Kidney (tissue), 22 donors: ENCODE measurements at places on chromosomes 5 and 9. TPM values are rescaled to one million over a fixed set of nuclear protein-coding genes. Genes with fewer than 3 reads are reported as not detected.

The CDO1 gene
- 1.7 TPM for polyA plus RNA-seq

The TENT4A gene
- polyA plus RNA-seq: 4.8 TPM

The CDH18 gene
- not detected for polyA plus RNA-seq

The KLF4 gene
- 13.5 TPM for polyA plus RNA-seq

The CCNB1 gene
- 5.1 TPM for polyA plus RNA-seq

The TEX48 gene
- polyA plus RNA-seq: not detected

The DAB2 gene
- polyA plus RNA-seq: 138 TPM

The RETREG1 gene
- polyA plus RNA-seq: 53.6 TPM

The DCAF12 gene
- 11.8 TPM for polyA plus RNA-seq

The POLK gene
- 6.6 TPM for polyA plus RNA-seq

The ANKRD20A1 gene
- not detected for polyA plus RNA-seq

The NRARP gene
- polyA plus RNA-seq: 1.7 TPM

The C7 gene
- polyA plus RNA-seq: 158 TPM

The GARNL3 gene
- polyA plus RNA-seq: 2.6 TPM

The C6 gene
- polyA plus RNA-seq: 5.2 TPM

The DNAH5 gene
- polyA plus RNA-seq: 0.49 TPM

The ABO gene
- 25.0 TPM for polyA plus RNA-seq

The AHRR gene
- polyA plus RNA-seq: 0.71 TPM

The FBXL7 gene
- polyA plus RNA-seq: 3.9 TPM

The UNC5A gene
- not detected for polyA plus RNA-seq

The TMC1 gene
- 1.2 TPM for polyA plus RNA-seq

The GFPT2 gene
- 2.7 TPM for polyA plus RNA-seq

The ENTREP1 gene
- polyA plus RNA-seq: 7.5 TPM

The EPB41L4A gene
- polyA plus RNA-seq: 10.2 TPM

The SHOC1 gene
- polyA plus RNA-seq: 2.5 TPM
